Suppressor macrophage treated with lipopolysaccharide for 1 hour (primary cell): ENCODE measurements at places on chromosomes 13 and 19.

DNA sequence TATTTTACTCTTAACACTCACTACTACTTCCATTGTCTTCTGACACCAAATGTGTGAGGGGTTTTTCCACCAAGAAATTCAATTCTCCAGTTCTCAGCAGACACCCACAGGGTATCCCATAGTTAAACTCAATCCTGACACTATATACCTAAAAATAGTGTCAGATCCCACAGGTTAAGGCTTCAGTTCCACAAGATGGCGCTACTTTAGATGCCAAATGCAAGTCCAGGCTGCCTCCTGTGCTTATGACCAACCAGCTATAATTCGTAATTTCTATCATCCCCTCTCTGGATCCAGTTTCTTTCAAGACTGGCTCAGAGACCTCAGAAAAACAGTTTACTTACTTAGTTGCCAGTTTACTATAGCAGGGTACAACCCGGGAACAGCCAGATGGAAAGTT, 1146.2 kb upstream of the SPRY2 start:
- no peak for DNase-seq

GRCh38 chr19:14395262-14395661, 14.0 kb downstream of the ADGRE5 start:
- no peak for DNase-seq

- no peak for DNase-seq
Observed at GRCh38 chr19:55141696-55142095, 7.3 kb downstream of the TNNT1 start.

- no peak for DNase-seq
Observed at GRCh38 chr19:20005741-20006140, 33.6 kb downstream of the ZNF682 start.
